ENCODE measurements at places on chromosomes 7 and 10. TPM values are rescaled to one million over a fixed set of nuclear protein-coding genes. Genes with fewer than 3 reads are reported as not detected.
A peak's percentile ranks its signal among the peaks of the same experiment; 100 is the strongest.

GRCh38 chr10:112374724-112375541 is 1.0 kb downstream of the ACSL5 start:
- no peak overlapping the region for H3K27ac ChIP-seq
- H3K27me3 ChIP-seq, result no peaks in the 10 kb centered on the region
- no peak overlapping the region for H3K4me3 ChIP-seq
- DNase-seq, result no peak

GRCh38 chr10:23912884-23913404 is 296.0 kb upstream of the KIAA1217 start:
- no peak overlapping the region for H3K27ac ChIP-seq
- no peak overlapping the region for H3K4me3 ChIP-seq
- H3K27me3 ChIP-seq, result no peaks in the 10 kb centered on the region
- no peaks in the 10 kb centered on the region for H3K36me3 ChIP-seq
- no peak for DNase-seq

- H3K4me1 ChIP-seq, result peaks cover 13% of the 10 kb centered on the region
- H3K36me3 ChIP-seq, result no peaks in the 10 kb centered on the region
- DNase-seq, result no peak
- peak overlapping the region; percentile 35 for H3K27ac ChIP-seq
- no peak overlapping the region for H3K4me3 ChIP-seq
These were observed 58.4 kb downstream of the TACR2 start for GRCh38 chr10:69358148-69358795.

GRCh38 chr7:46215987-46216567 is 295.0 kb upstream of the IGFBP3 start:
- no peaks in the 10 kb centered on the region for H3K27me3 ChIP-seq
- H3K4me1 ChIP-seq, result no peaks in the 10 kb centered on the region
- DNase-seq, result no peak
- no peak overlapping the region for H3K27ac ChIP-seq
- H3K4me3 ChIP-seq, result no peak overlapping the region

DNA sequence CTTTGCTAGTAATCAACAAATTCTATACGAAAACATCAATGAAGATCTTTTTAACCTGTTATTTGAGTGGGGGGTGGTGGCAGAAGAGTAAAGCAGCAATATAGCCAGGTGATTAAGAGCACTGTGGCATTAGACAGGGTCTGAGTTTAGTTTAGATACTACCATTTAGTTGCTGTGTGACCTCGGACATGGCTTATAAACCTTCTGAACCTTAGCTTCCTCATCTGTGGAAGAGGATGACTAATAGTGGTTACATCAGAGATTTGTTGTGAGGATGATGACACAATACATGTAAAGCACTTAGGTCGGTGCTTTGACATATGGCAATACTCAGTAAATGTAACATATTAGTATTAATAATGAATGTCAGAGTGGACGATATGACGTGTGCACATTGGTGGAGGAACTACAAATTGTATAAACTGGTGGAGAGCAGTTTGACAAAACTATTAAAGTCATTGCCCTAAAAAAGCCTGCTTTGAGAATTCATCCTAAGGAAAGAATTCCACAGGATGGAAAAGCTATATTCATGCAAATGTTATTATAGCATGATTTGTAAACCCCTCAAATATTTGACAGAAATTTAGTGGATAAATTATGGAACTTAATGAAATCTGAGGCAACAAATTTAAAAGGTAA is 24.3 kb downstream of the SPAG6 start:
- H3K27ac ChIP-seq, result no peak overlapping the region
- H3K4me3 ChIP-seq, result no peak overlapping the region
- no peaks in the 10 kb centered on the region for H3K27me3 ChIP-seq
- no peaks in the 10 kb centered on the region for H3K4me1 ChIP-seq
- H3K36me3 ChIP-seq, result no peaks in the 10 kb centered on the region

- DNase-seq, result no peak
- H3K27ac ChIP-seq, result no peak overlapping the region
- no peaks in the 10 kb centered on the region for H3K36me3 ChIP-seq
- H3K4me1 ChIP-seq, result peaks cover 3% of the 10 kb centered on the region
- no peaks in the 10 kb centered on the region for H3K27me3 ChIP-seq
These were observed 780.6 kb downstream of the INHBA start for GRCh38 chr7:40922316-40922670.

DNA sequence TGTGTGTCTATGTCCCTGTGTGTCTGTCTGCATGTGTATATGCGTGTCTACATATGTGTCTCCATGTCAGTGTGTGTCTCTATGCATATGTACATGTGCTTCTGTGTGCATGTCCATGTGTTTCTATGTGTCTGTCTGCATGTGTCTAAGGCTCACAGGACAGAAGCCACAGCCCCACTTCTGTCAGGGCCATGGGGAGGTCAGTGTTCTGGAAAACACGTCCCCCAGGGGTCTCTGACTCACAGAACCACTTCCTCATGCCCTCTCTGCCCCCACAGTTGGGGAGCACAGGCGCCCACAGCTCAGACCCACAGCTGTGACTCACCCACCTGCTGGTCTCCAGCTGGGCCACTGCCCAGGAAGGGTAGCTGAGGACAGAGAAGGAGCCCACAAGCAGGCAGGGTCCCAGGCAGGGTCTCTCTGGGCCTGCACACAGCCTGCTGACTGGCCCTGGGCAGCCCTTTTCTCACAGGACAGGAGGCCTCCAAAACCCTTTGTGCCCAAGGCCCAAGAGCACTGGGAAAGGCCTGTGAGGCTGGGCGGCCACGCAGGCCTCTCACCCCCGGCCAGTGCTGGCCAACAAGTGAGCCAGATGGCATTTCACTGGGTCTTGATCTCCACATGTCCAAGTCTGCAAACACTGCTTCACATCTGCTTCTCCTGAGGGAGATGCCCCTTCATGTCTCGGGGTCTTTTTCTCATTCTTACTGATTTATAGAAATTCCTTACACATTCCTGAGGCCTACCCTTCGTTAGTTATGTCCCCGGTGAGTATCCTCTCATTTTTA is 102.9 kb upstream of the FAM20C start:
- no peak overlapping the region for H3K4me3 ChIP-seq
- H3K36me3 ChIP-seq, result no peaks in the 10 kb centered on the region
- H3K27ac ChIP-seq, result peak overlapping the region; percentile 72
- peak; percentile 93 for DNase-seq

GRCh38 chr10:22643116-22643515 is 71.3 kb downstream of the PIP4K2A start:
- H3K36me3 ChIP-seq, result no peaks in the 10 kb centered on the region
- peaks cover 12% of the 10 kb centered on the region for H3K4me1 ChIP-seq
- no peak for DNase-seq

DNA sequence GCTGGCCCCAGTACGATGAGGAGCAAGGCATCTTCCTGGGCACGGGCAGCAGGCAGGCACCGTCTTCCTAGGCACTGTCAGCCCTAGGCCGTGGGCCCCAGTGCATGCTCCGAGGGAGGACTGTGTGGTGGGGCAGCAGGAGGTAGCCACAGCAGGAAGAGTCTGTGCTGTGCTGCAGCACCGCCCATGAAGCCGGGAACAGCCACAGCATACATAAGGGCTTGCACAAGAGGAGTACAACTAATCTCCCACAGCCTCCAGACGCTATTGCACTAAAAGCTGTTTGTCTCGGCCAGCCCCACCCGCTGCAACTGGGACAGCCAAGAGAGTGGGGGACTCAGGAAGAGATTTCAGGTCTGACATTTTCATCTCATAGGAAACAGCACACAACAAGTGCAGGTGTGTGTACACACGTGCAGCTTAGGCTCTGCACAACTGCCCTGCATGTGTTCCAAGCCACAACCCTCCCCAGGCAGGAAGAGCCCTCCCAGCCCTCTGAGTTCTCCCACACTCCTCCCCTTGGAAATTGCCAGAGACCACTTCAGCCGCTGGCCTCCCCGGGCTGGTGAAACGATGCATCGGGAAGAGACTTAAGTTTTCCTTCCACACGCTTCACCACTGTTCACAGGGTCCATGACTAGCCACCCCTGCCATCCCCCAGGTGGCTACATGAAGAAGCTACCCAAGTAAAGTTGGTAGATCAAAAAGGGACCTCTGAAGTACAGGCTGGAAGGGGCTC is 88.1 kb upstream of the DDC start:
- H3K27ac ChIP-seq, result peak overlapping the region; percentile 4
- H3K36me3 ChIP-seq, result no peaks in the 10 kb centered on the region
- peaks cover 7% of the 10 kb centered on the region for H3K4me1 ChIP-seq
- no peak overlapping the region for H3K4me3 ChIP-seq

- no peak overlapping the region for H3K27ac ChIP-seq
- H3K27me3 ChIP-seq, result no peaks in the 10 kb centered on the region
- no peak for DNase-seq
- no peaks in the 10 kb centered on the region for H3K4me1 ChIP-seq
- no peaks in the 10 kb centered on the region for H3K36me3 ChIP-seq
These were observed 4.2 kb upstream of the KCNH2 start for GRCh38 chr7:150982351-150982750.

DNA sequence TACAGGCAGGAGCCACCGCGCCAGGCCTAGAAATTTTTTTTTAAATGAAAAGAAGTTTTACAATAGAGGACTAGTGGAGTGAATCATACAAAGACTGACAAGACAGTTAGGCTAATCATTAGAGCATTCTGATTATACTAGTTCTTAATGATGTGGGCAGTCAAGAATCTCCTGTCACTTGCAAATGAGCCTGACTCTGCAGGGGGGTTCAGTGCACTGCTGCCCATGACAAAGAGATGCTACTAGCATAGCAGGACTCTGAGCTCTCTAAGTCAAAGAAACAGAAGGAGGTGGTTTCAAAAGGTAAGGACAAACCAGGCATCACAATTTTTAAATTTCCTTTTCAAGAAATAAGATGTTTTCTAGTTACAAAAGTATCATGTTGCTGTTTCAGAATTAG is 59.0 kb downstream of the CCDC6 start:
- H3K36me3 ChIP-seq, result no peaks in the 10 kb centered on the region
- DNase-seq, result no peak
- no peak overlapping the region for H3K4me3 ChIP-seq
- no peaks in the 10 kb centered on the region for H3K27me3 ChIP-seq
- peaks cover 2% of the 10 kb centered on the region for H3K4me1 ChIP-seq

PAX2 gene
- not detected for polyA plus RNA-seq

CPA5 gene
- not detected for polyA plus RNA-seq

PCLO gene
- 0.13 TPM for polyA plus RNA-seq

SLC16A9 gene
- polyA plus RNA-seq, result 0.25 TPM

KLF14 gene
- not detected for polyA plus RNA-seq

CYP2C19 gene
- 1.5 TPM for polyA plus RNA-seq
